ENCODE measurements at places on chromosomes 13 and 19.

- DNase-seq = no peak
These were observed 12.2 kb upstream of the CLC start for GRCh38 chr19:39749981-39750380.

GRCh38 chr13:61466280-61466679 lies 50.6 kb upstream of the PCDH20 start:
- DNase-seq = no peak

DNA sequence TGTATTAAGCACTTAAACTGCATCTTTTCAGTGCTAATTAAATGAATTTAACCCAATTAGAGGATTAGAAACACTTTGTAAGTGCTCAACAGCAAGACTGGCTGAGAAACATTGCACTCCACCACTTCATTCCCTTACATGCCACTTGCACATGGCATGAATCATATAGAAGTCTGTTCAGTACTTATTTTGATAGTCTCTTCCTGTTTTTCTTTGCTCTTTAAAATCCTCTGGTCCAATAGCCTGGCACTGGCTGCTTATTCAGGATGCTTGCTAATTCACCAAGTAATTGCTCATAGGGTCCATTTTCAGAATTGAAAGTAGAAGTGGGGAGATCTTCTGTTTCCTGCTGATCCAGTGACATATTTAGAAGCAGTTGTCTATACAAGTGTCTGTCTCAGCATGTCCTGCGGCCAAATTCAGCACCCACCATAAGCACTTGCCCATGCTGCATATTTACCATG lies 900.1 kb downstream of the PCDH9 start:
- DNase-seq = no peak

DNA sequence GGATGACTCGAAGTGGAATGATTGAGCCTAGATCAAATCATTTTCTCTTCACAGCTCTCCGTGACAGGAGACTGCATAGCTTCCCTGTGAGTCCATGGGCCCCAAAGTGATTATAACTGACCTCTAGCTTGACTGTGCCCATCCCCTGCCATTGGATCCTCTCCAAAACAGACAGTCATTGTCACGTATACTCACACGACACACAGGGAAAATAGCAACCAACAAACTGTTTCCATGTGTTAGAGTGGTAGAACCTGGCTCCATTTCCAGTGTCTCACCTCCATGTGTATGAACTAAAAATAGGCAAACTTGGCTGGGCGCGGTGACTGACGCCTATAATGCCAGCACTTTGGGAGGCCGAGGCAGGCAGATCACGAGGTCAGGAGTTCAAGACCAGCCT lies 48.8 kb upstream of the NPAS1 start:
- DNase-seq = no peak

DNA sequence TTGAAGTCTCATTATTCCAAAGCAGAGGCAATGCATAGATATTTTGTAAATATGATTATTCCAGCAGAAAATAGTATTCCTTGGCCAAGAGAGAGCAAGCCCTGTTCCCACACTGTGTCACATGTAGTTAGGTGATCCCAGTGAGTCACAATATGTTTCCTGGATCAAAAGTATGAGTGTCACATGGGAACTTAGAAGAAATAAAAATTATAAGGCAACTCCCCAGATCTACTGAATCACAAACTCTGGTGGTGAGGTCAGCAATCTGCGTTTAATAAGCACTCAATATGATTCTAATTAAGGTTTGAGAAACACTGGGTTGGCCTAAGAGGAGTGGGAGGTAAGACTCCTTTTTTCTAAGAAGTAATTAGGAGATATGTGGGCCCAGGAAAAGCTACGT lies 1504.5 kb upstream of the PCDH20 start:
- DNase-seq = no peak

GRCh38 chr19:34241513-34242337 lies 12.6 kb upstream of the GARRE1 start:
- no peak for DNase-seq

- DNase-seq = no peak
These were observed 799 bp upstream of the C1QTNF9B start for GRCh38 chr13:23898101-23898500.

- DNase-seq = no peak
These were observed 111.5 kb downstream of the PTPRS start for GRCh38 chr19:5228932-5229777.

- no peak for DNase-seq
These were observed 44.6 kb downstream of the DPY19L3 start for GRCh38 chr19:32450217-32450616.

GRCh38 chr19:31503211-31503610 lies 154.0 kb upstream of the TSHZ3 start:
- no peak for DNase-seq

Data from right renal pelvis (tissue), 4 donors.